Spinal cord (tissue), 10 donors: ENCODE measurements at places on chromosomes 2 and 18.

DNA sequence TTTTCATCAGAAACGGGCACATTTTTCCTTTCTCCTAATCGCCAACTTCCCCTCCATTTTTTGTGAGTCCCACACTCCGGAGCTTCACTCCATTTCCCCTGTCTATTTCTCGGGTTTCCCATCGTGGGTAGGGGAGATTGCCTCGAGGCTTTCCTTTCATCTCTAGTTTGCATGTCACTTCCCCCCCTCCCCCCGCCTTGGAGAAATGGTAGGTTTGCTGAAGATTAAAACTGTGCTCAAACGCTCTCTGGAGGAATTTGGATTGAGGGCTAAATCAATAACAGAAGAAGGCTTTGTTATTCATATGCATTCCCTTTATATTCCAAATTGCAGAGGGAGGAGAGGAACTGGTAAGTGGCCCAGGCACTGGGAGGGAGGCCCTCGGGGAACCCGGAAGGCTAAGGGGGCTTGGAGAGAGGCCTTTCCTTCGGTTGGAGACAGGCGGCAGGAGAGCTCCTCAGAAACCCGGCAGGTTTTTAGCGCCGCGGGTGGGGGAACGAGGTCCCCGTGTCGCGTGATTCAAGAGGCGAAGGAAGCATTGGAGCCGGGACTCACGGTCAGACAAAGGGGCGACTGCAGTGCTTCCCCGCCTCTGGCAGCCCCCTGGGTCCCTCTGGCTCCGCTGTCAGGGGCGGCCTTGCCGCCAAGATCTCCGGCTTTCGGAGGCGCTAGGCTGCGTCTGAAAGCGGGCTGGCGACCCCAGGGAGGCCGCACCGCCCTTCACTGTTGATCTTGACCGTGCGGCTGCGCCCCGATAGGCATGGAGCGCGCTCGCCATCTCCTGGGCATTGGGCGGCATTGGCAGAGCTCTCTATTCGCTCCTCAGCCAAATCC lies 2.4 kb upstream of the HOXD12 start:
- DNase-seq: no peak

DNA sequence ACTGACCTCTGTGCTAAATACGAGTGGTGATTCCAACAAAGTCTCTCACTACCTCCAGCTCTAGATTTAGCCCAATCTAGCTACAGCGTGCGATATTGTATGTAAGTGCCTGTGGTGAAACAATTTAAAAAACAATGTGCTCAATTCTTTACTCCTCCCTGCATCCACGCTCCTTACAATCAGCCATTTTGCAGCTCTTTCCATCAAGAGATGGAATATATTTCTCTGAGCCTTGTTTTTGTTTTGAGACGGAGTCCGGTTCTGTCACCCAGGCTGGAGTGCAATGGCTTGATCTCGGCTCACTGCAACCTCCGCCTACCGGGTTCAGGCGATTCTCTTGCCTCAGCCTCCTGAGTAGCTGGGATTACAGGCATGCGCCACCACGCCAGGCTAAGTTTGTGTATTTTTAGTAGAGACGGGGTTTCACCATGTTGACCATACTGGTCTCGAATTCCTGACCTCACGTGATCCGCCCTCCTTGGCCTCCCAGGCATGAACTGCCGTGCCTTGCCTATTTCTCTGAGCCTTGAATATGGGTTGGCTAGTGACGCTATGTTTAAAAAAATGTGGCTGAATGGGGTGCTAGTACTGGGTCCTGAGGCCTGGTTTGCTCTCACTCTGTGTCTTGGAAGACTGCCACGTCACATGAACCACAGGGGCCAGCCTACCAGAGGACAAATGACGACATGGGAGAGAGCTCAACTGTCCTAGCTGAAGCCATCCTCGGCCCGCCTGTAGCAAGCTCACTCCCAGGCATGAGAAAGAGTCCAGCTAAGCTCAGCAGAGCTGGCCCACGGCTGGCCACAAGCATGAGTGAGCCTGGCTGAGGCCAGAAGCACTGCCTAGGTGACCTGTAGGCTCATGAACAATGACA lies 14.8 kb downstream of the WDFY1 start:
- peak; percentile 35 for DNase-seq

GRCh38 chr2:203815541-203815898 lies 52.1 kb upstream of the CTLA4 start:
- DNase-seq: no peak

GRCh38 chr18:47936952-47937351 lies 6.5 kb upstream of the SMAD2 start:
- no peak for DNase-seq

DNA sequence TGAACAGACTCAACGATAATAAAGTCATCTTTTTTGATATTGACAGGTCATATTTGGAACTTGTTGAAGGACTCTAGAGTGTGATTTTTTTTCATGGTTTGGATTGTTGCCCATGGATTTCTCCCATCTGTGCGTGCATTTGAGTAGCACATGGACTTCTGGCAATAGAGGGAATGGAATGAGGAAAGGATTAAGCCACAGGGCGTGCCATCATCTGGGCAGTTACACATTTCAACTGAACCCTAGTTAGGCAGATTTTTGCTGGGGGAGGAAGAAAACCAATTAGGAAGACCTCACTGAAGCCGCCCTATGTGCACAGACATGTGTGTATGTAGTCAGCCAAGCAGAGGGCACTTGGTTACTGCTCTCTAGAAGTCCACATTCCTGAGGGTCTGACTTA lies 72.6 kb downstream of the TPGS2 start:
- DNase-seq: no peak
